ENCODE measurements at places on chromosomes 12 and 14.

DNA sequence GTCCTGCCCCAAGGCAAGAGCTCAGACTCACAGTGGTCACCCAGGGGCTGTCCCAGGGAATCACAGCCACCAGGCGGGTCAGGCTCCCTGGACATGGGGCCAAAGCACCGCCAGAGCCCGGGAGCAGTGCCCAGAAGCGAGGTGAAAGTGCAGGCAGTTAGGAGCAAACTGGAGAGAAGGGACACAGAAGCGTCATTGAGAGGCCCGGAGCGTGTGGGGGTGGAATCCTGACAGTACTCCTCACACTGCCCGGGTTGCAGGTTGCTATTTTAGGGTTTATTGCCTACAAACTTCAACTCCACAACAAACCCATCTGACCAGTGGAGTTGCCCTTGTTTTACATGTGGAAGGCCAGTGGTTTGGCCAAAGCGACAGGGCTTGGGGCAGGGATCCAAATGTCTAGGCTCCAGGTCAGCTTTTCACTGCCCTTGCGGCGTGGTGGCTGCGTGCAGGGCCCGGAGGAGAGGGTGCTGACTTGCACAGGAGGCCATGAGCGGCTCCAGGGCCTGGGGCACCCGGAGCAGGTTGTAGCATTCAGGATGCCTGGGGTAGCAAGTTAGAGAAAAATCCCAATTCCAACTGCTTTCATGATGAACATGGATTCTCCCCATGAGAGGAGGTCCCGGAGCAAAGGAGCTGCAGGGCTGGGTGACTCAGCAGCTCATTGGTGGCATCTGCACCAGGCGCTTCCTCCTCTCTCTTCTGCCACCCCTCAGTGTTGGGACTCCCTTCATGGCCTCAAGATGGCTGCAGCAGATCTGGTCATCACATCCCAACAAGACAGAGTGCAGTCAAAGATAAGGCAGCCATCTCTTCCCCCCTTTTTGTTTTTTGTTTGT is 112.3 kb upstream of the NCOR2 start:
- DNase-seq: no peak

- DNase-seq: no peak
Measured at GRCh38 chr14:105913861-105914260, 387.5 kb downstream of the TMEM121 start.

GRCh38 chr12:112850383-112850782 is 56.4 kb upstream of the OAS1 start:
- DNase-seq: no peak

DNA sequence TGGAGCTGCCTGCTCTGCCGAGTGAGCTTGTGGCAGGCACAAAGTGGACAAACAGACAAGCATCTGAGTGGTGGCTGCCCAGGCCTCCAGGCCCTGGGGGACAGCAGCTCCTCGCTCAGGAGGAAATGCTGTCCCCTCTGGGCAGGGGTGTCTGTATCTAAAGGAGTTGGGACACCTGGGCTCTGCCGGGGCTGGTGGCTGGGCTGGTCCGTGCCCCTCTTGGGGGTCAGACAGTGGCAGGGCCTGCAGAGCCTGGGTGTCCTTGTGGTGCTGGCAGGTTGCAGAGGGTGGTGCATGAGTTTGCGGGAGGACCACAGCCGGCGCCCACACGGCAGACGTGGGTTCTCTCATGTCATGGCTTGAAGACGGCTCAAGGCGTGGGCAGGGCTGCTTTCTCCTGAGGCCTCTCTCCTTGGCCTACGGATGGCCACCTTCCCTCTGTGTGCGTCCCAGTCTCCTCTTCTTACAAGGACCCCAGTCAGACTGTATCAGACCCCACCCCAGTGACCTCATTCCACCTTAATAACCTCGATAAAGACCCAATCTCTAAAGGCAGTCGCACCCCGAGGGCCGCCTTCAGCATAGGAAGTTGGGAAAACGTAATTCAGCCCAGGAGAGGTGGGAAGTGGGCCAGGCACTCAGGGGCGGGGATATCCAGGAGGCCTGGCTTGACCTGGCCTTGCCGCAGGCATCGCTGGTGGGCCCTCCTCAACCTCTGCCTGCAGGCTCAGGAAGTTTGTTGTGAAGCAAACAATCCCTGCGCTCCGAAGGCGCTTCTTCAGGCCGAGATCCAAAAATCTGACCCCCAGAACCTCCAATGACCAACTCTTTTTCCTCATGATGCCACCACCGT is 110.0 kb downstream of the KIF26A start:
- DNase-seq: no peak
